ENCODE measurements at places on chromosomes 16 and 17.

GRCh38 chr17:3750926-3751325 lies 27.2 kb downstream of the HASPIN start:
- no peak for DNase-seq

DNA sequence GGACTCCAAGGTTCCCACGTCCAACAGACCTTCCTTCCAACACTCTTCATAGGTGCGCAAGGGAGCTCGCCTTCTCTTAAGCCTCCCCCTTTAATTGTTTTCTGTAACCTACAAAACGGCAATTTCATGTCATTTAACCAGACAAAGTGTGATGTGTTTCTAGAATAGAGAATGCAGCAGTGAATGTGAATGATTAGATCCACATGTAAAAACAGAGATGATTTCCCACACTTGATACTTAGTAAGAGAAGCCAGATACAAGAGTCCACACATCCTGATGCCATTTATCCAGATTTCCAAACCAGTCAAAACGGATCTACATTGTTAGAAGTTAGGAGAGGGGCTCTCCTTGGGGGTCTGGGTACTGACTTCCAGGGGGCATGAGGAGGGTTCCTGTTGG lies 89.3 kb downstream of the IRF8 start:
- no peak for DNase-seq

DNA sequence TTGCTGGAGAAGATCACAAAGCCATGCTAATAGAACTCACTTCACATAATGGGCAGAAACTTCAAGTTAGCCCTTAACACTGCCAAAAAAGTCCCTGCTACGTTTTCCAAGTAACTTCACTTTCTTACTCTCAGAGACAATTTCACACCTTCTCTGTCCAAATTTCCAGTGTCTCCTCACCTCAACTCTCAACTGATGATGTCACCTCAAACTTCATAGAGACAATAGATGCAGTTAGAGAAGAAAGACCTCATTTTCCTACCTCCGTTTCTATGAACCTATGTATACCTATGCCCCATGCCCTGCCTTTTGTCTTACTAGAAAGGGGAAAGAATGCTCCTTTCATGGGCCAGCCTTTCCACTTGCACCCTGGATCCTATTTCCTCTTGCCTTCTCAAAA lies 14.2 kb upstream of the EFCAB3 start:
- DNase-seq, result no peak

DNA sequence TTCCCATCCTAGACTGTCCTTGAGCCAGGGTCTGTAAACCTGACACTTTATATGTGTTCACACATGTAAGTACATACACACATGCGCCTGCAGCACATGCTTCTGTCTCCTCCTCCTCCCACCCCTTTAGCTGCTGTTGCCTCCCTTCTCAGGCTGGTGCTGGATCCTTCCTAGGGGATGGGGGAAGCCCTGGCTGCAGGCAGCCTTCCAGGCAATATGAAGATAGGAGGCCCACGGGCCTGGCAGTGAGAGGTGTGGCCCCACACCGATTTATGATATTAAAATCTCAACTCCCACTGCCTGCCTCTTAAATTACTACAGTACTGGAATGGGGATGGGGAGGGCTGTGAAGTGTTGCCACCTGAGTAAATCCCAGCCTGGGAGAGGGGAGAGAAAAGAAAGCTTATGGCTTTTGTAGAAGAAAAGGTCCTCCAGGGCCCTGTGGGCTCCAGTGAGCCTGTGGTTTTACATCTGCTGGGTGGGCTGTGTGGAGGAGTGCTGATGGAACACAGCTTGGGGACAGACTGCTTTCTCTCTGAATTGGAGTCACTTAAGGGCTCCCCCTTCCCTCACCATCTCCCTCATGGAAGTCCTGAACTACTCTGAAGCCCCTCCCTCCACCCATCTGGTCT lies 990 bp upstream of the WNK4 start:
- DNase-seq, result no peak

GRCh38 chr16:50193594-50193993 lies 40.5 kb downstream of the TENT4B start:
- no peak for DNase-seq

Measured in suppressor macrophage (primary cell).